ENCODE measurements at places on chromosomes 7 and 10.

DNA sequence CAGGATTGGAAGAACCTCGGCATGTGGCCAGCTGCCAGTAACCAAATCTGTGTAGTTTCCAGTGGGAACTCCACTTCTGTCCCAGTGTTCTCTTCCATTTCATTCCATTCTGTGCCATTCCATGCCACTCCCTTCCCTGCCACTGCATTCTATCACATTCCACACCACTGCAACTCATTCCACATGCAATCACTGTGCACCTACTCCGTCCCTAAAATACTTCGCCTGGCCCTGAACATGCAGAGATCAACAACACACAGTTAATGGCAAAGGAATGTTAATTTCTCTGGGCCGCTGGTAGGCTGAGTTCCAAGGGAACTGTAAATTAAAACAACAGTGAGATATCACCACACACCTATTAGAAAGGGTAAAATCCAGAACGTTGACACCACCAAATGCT, 64.8 kb downstream of the AKR1B1 start:
- no peak for DNase-seq

DNA sequence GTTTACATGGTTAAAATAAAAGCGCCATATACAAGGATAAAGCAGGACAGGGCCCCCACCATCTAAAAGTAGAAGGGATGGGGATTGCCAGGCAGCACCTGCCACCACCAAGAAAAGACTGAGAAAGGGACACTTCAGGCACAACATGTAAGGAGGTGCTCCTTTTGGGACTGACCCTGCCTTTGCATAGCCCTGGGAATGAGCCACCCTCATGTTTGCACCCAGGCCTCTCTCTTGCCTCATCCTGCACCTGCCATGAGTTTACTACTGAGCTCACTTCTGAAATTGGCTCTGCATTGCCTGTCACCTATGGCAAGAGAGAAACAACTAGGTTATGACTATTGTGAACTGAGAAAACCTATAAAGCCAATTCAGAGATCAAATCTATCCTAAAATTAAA, 489.7 kb downstream of the KCNMA1 start:
- no peak for DNase-seq

DNA sequence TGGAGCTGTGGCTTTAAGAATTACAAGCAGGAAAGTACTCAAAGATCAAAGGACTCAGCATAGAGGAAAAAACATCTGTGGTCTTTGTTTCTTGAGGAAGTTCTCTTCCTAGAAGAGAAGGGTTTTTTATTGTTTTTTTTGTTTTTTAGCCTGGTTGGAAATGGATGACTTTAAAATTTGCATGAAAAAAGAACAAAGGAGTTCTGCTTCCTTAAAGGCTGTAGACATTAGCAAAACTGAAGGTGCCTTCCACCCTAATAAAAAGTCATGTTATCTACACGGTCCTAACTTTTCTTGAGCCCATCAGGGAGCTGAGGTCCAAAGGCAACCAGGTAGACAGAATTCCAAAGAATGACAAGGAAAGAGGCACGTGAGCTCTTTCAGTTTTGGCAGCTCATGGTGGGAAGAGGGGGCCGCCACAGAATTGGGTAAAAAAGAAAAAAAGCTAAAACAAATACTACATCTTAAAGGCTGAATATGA, 356.6 kb downstream of the SH2D4B start:
- no peak for DNase-seq

DNA sequence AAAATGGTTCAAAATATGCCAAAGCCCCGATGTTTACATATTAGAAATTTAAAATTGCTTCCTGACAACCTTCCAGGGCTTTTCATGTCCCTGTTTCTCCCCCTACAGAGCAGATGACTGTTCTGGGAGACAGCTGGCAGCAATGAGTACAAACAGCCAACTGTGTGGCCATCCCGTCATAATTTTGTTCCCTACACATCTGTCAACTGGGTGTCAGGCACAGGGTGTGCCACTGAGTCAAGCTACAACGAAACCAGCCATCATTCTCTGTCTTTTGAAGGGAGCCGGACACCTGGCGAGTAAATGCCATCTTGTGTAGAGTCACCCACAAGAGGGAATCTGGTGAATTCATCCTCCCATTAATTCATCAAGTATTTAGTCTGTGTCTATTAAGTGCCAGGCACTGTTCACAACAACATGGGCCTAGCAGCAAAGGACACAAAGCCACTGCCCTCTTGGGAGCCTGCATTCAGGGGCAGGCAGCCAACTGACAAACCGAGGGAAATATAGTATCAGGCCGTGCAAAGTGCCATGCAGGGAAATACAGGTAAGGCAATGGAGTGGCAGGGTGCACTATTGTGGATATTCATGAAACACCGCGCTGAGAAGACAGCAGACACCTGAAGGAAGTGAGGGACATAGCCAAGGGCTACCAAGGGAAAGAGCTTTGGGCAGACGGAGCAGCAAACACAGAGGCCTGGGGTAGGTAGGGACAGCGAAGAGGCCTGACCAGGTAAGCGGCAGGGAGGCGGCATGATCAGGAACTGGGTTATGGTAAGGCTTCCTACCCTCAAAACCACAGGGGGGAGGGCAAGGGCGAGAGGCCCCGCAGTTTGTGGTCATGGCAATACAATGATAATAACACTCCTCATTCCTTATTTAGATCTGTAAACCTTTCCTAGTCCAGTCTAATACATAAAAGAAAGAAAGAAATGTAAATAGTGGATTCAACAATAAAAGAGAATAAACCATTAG, 213.6 kb downstream of the FAM107B start:
- DNase-seq = no peak

DNA sequence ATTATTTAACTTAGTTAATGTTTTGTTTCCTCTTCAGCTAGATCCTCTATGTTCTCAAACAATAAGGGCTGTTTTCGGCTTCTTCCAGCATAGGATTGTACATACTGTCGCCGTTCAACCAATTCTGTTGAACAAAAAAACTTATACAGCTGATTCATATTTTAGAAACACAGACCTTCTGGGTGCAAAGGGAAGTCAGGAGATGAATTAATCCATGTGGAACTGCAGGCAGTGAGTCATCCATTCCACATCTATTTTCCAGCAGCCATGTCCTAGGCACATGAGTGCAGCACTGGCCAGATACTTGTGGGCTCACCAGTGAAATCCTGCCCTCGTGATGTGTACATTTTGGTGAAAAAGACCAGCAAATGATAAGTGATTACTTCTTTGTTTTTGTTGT, 163.2 kb downstream of the JAZF1 start:
- DNase-seq = peak; percentile 73

GRCh38 chr10:61389887-61390286, 63.3 kb downstream of the TMEM26 start:
- DNase-seq = no peak

- no peak for DNase-seq
Measured at GRCh38 chr7:112180223-112180622, 26.0 kb downstream of the DOCK4 start.

DNA sequence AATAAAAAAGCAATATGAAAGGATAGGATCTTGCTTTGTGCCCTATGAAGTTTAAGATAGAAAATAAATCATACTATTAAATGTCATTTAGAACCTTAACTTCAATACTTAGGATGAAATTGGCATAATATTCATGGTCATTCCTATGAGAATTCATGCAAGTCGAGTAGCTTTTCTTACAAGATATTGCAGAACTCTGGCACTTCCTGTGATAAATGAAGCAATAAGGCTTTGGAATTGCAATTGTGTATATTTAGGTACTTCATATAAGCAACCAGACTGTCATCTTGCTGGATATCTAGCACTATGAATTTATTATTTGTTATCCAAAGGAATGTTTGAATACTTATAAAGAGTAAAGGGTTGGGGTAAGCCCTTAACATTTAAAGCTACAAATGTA, 116.5 kb downstream of the ZNF438 start:
- DNase-seq = no peak

DNA sequence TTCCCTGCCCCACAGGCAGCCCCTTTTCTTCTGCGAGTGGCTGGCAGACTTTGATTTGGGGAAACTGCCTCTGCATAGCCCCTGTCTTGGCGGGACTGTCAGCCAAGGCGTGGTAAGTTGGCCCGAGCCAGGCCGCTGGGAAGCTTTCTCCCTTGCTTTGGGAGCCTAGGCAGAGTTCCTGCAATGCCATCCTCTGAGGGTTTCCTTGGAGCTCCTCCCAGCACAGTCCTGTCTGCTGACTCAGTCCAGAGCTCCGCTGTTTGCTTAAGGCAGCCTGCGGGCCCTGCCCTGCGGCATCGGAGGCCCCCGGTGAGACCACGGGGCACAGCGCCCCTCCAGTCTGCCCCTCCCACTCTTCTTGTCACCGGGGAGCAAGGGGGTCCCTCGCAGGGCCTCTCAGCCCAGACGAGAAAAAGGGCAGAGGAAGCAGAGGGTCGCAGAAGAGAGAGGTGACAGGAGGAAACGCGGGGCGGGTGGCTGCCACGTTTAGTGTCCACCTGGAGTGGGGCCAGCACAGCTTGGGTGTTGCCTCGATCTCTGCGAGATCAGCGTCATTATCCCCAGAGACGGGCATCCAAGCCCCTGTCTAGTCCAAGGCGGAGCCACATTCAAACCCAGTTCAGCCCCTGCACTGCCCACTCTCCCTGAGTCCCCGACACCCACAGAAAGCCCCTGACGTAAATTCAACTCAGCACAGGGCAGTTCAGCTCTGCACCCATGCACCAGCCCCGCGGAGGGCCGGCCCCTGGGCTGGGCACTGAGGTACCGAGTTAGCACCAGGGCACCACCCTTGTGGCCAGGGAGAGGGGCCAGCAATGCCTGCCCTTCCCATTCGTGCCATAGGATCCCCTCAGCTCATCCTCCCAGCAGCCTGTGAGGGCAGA, 59.0 kb upstream of the CHST15 start:
- peak; percentile 94 for DNase-seq

GRCh38 chr7:28104041-28104541, 76.5 kb downstream of the JAZF1 start:
- no peak for DNase-seq

GRCh38 chr10:112958275-112958995, 8.4 kb downstream of the TCF7L2 start:
- peak; percentile 88 for DNase-seq

GRCh38 chr7:135335628-135336139, 102.0 kb downstream of the STRA8 start:
- DNase-seq = peak; percentile 90

- DNase-seq = no peak
Measured at GRCh38 chr7:102830197-102830596, 81.4 kb downstream of the FAM185A start.

DNA sequence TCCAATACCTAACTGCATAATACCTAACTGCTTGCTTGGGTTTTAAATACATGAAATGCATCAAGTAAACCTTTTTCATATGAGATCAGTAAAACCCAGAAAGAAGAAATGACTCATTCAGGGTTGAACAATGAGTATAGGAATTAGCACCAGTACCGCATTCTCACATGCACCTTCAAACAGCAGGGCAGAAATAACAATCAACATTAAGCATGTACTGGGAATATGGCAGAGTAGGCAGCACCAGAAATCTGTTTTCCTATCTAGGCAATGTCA, 850.3 kb upstream of the SORCS1 start:
- DNase-seq = no peak

DNA sequence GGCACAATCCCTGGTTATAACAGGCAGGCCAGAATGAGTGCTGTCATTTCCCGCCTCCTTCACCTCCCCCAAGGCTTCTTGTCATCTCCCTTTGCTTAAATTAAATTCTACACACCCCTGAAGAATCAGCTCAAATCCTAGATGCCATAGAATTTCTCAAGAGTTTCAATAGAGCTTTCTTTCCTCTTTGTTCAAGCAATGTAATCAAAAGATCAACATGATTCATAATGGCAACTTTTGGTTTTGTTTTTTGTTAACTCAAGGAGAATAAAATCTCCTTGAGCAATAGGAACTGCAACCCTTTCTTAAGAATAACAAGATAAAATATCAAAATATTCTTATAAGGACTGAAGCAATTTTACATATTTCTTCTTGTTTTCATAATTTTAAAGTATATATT, 180.8 kb upstream of the CDK1 start:
- DNase-seq = no peak

- no peak for DNase-seq
Measured at GRCh38 chr10:48299066-48299465, 7.4 kb upstream of the MAPK8 start.

DNA sequence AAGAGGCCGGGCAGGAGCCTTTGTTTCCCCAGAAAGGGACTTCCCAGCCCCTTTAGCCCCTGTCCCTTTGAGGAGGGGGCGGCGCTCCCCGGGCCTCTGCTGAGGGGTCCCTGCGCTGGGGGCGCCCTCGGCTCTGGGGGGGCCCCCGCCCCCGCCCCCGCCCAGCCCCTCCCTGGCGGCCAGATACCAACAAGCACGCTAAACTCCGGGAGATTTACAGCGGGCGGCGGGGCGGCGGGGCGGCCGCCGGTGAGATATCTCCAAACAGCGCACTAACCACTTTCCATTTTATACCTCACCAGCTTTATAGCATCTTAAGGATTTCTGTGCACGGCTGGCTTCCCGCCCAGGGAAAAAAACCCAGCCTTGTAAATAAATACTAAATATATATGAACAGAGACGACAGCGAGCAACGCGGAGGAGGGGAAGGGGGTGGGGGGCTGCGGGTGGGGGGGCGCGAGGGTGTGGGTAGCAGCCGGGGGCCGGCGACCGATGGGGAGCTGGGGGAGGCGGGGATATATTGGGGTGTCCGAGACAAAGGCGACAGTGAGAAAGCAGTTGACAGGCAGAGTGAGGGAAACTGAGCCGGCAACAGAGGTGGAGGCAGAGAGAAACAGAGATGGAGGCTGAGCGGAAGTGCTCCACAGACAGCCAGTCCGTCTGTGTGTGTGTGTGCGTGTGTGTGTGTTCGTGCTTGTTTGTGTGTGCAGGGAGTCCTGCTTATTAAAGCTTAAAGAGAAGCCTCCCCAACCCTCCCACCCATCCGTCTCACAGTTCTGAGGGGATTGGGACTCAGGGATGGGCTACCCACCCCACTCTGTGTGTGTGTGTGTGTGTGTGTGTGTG, 85.8 kb downstream of the HIF1AN start:
- DNase-seq = no peak

GRCh38 chr7:83248000-83248399, 85.3 kb upstream of the PCLO start:
- no peak for DNase-seq

GRCh38 chr10:4804465-4804864, 21.5 kb upstream of the AKR1E2 start:
- DNase-seq = no peak

DNA sequence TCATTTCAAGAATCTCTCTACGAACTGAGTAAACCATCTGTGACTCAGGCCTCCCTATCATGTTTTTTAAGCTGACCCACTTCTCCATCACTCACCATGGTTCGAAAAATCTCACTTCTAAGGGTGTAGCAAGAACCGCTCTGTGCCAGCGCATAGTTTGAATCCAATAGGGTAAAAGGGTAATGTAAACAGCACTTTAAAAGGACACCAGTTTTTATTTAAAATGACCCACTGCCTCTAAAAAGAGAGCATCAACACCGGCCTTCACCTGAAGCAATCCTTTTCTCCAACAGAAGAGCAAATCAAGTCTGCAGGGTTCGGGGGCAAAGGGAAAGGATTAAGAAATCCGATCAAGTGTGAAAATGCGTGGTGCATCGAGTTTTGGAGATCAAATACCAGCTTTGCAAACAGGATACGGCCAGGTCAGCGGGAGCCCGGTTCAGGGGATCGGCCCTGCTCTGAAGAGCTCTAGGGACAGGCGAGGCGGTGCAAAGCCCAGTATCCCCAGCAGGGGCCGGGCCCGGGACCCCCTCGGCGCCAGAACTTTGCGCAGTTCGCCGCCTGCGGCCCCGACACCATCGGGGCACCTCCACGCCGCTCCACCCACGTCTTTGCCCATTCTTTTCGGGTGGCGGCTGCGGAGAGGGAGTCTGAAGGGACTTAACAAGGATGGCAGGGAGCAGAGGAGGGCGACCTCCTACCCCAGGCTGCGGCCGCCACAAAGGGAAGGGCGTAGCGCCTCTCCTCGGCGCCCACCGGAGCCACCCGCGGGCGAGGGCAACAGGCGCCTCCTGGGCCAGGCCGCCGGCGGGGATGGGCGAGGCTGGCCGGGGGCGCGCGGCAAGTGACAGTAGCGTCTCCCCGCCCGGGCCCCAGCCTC, 842 bp downstream of the NMT2 start:
- DNase-seq = peak; percentile 58

All from ACHN (cell line).